ENCODE measurements at places on chromosomes 5 and 9. TPM values are rescaled to one million over a fixed set of nuclear protein-coding genes. Genes with fewer than 3 reads are reported as not detected.

Gene SHOC1
- not detected for total RNA-seq

DNA sequence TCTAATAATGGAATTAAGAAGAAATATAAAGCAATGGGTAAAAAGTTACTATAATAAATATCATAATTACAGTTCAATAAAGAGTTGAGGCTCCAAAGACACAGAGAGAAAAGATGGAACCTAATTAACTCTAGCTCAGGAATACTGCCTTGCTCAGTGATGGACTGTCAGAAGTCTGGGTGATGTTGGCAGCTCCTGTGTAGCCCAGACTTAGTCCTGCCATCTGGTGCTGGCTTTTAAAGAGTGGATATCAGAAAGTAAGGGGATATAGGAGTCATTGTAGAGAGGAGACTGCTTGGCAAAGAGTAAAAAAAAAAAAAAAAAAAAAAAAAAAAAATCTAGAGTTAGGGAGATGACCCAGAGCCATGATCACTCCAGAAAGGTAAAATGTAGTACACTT lies 551.9 kb upstream of the DMAC1 start:
- no peak overlapping the region for H3K27ac ChIP-seq
- no peak for DNase-seq
- H3K4me1 ChIP-seq, result no peaks in the 10 kb centered on the region

GRCh38 chr9:90064971-90065370 lies 460.2 kb downstream of the GADD45G start:
- no peaks in the 10 kb centered on the region for H3K36me3 ChIP-seq
- no peaks in the 10 kb centered on the region for H3K27me3 ChIP-seq
- H3K4me1 ChIP-seq, result no peaks in the 10 kb centered on the region
- no peak for DNase-seq

GRCh38 chr9:101419863-101420262 lies 15.7 kb downstream of the ALDOB start:
- DNase-seq, result no peak
- H3K4me1 ChIP-seq, result no peaks in the 10 kb centered on the region
- H3K4me3 ChIP-seq, result no peak overlapping the region
- H3K27ac ChIP-seq, result no peak overlapping the region

GRCh38 chr5:6143523-6143922 lies 234.8 kb downstream of the MED10 start:
- no peak overlapping the region for H3K4me3 ChIP-seq
- H3K36me3 ChIP-seq, result no peaks in the 10 kb centered on the region
- no peak overlapping the region for H3K27ac ChIP-seq
- no peak for DNase-seq
- H3K4me1 ChIP-seq, result no peaks in the 10 kb centered on the region

DNA sequence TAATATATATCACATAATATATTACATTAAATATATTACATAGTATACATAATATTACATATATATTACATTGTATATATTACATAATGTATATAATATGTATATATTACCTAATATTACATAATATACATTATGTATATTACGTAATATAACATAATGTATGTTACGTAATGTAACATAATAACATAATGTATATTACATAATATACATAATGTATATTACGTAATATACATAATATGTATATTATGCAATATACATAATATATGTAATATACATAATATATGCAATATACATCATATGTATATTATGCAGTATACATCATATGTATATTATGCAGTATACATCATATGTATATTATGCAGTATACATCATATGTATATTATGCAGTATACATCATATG lies 19.1 kb downstream of the CYLC2 start:
- no peaks in the 10 kb centered on the region for H3K36me3 ChIP-seq
- H3K4me3 ChIP-seq, result no peak overlapping the region
- H3K27me3 ChIP-seq, result no peaks in the 10 kb centered on the region

DNA sequence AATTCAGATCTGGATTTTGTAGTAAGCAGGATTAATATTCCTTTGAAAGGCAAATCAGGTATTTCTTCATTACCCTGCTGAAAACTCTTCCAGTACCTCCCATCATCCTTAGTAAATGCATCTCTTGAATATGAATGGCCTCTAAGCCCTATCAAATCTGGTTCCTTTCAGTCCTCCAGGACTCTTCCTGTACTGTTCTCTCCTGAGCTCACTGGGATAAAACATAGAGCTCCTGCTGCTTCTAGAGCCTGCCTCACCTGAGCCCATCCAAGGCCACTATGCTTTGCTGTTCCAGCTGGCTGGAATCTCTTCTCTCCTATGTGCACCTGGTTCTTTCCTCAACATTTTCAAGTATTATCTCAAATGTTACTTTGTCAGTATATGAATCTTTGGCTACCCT lies 803.3 kb upstream of the CTNND2 start:
- H3K36me3 ChIP-seq, result no peaks in the 10 kb centered on the region
- no peak overlapping the region for H3K27ac ChIP-seq
- no peak overlapping the region for H3K4me3 ChIP-seq
- no peak for DNase-seq
- H3K27me3 ChIP-seq, result no peaks in the 10 kb centered on the region
- H3K4me1 ChIP-seq, result no peaks in the 10 kb centered on the region

Gene PCDHB14
- 6.9 TPM for total RNA-seq
